ENCODE measurements at places on chromosomes 6 and 20. TPM values are rescaled to one million over a fixed set of nuclear protein-coding genes. Genes with fewer than 3 reads are reported as not detected.

The IL17F gene
- total RNA-seq: not detected

The SERINC1 gene
- 143 TPM for total RNA-seq

The FKBP1C gene
- total RNA-seq: not detected

DNA sequence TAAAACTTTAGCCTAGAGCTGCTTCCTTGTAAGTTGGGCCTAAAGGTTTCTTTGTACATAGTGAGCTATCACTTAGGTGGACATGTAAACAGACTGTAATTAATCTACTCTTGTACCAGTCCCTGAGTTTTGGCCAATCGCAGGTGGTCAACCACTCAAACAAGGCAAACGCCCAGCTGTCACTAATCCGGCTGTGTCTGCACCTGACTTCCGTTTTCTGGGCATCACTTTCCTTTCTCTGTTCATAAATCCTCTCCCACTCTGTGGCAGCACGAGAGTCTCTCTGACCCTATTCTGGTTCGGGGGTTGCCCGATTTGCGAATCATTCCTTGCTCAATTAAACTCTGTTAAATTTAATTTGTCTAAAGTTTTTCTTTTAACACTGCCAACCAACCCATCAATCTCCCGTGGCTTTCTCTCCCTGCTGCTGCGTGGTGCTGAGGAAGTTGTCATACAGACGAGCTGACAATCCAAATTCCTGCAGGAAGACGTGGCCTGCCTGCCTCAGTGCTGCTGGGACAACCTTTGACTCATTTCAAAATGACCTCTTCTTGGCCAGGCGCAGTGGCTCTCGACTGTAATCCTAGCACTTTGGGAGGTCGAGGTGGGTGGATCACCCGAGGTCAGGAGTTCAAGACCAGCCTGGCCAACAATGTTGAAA is 206.3 kb downstream of the QKI start:
- H3K36me3 ChIP-seq: no peaks in the 10 kb centered on the region
- DNase-seq: no peak
- H3K27ac ChIP-seq: peak overlapping the region; percentile 78

- H3K27ac ChIP-seq: no peak overlapping the region
- H3K27me3 ChIP-seq: no peaks in the 10 kb centered on the region
- H3K4me3 ChIP-seq: no peak overlapping the region
- H3K4me1 ChIP-seq: no peaks in the 10 kb centered on the region
- no peaks in the 10 kb centered on the region for H3K36me3 ChIP-seq
- DNase-seq: no peak
Measured at GRCh38 chr20:16904751-16905150, 156.6 kb downstream of the OTOR start.

GRCh38 chr20:1930165-1930564 is 35.0 kb downstream of the SIRPA start:
- DNase-seq: no peak
- H3K27ac ChIP-seq: no peak overlapping the region
- no peaks in the 10 kb centered on the region for H3K4me1 ChIP-seq
- H3K36me3 ChIP-seq: peaks cover 3% of the 10 kb centered on the region
- H3K27me3 ChIP-seq: peaks cover 59% of the 10 kb centered on the region
- H3K4me3 ChIP-seq: no peak overlapping the region

- no peak overlapping the region for H3K27ac ChIP-seq
- no peaks in the 10 kb centered on the region for H3K4me1 ChIP-seq
- H3K36me3 ChIP-seq: no peaks in the 10 kb centered on the region
- no peaks in the 10 kb centered on the region for H3K27me3 ChIP-seq
Measured at GRCh38 chr20:11094196-11094595, 420.4 kb upstream of the JAG1 start.

GRCh38 chr6:93801101-93801847 is 381.9 kb upstream of the EPHA7 start:
- H3K4me3 ChIP-seq: no peak overlapping the region
- DNase-seq: no peak
- no peak overlapping the region for H3K27ac ChIP-seq
- no peaks in the 10 kb centered on the region for H3K36me3 ChIP-seq
- H3K4me1 ChIP-seq: no peaks in the 10 kb centered on the region

Measured in naive thymus-derived CD8-positive, alpha-beta T cell (primary cell).